ENCODE measurements at places on chromosomes 3 and 15.
A peak's percentile ranks its signal among the peaks of the same experiment; 100 is the strongest.

- DNase-seq: peak; percentile 47
Measured at GRCh38 chr3:71690341-71690841, 34.8 kb downstream of the EIF4E3 start.

- DNase-seq: no peak
Measured at GRCh38 chr3:149933858-149934257, 36.8 kb downstream of the PFN2 start.

DNA sequence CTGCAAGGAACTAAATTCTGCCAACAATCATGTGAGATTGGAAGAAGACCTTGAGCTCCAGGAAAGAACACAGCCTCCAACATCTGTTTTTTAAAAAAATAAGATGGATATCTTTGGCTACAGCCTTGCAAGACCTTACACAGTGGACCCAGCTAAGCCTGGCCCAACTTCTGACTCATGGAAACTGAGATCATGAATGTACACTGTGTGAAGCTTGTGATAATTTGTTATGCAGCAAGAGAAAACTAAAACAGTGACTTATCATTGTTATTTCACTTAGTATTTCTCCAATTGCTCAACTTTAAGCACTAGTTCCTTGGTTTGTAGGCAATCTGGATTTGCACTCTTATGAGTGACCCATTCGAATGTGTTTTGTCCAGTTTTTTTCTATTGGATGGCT is 29.3 kb downstream of the SHQ1 start:
- DNase-seq: no peak

- DNase-seq: no peak
Measured at GRCh38 chr3:8020047-8020841, 481.4 kb upstream of the LMCD1 start.

DNA sequence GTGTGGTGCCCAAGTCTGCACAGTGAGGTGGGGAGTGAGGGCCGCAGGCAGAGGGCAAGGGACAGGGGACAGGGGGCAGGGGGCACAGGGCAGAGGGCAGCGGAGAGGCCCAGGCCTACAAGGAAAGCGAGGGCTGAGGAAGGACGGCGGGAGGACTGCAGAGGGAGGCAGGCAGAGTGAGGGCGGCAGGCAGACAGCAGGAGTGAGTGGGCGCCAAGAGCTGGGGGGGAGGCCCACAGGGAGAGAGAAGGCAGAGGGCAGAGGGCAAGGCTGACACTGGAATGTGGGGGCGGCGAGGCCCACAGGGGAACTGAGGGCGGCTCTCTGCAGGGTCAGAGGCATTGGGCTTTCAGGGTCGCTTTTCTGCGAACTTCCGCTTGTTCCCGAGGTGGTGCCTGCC is 267.8 kb upstream of the NDN start:
- DNase-seq: no peak

- DNase-seq: no peak
Measured at GRCh38 chr15:71691458-71692417, 118.6 kb upstream of the NR2E3 start.

- DNase-seq: no peak
Measured at GRCh38 chr3:186299327-186299726, 62.7 kb downstream of the DGKG start.

DNA sequence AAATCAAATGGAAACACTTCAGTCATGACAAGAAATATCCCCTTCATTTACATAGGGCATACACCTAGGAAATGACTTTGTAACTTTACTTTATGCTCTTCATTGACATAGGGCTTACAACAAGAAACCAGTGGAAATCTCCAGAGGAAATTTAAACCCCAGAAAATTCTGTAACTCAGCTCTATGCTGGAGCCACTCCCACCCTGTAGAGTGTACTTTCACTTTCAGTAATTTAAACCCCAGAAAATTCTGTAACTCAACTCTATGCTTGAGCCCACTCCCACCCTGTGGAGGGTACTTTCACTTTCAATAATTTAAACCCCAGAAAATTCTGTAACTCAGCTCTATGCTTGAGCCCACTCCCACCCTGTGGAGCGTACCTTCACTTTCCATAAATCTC is 987.1 kb upstream of the CADM2 start:
- no peak for DNase-seq

- peak; percentile 35 for DNase-seq
Measured at GRCh38 chr3:52820736-52821135, 9.7 kb downstream of the ITIH4 start.

DNA sequence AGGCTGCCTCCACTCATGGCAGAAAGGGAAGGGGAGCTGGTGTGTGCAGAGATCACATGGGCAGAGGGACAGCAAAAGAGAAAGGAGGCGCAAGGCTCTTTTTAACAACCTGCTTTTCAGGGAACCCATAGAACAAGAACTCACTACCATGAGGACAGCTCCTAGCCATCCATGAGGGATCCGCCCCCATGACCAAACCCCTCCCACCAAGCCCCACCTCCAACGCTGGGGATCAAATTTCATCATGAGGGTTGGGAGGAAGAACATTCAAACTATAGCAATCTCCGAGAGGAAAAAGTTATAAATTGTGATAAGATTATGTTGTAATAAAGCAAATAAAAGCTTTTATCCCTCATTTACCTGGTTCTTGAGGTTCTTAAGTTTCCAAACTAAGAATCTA is 84.7 kb upstream of the LMCD1 start:
- no peak for DNase-seq

GRCh38 chr3:174331095-174331800 is 527.9 kb upstream of the NAALADL2 start:
- DNase-seq: no peak

- DNase-seq: no peak
Measured at GRCh38 chr3:23209747-23210487, 6.8 kb downstream of the UBE2E2 start.

DNA sequence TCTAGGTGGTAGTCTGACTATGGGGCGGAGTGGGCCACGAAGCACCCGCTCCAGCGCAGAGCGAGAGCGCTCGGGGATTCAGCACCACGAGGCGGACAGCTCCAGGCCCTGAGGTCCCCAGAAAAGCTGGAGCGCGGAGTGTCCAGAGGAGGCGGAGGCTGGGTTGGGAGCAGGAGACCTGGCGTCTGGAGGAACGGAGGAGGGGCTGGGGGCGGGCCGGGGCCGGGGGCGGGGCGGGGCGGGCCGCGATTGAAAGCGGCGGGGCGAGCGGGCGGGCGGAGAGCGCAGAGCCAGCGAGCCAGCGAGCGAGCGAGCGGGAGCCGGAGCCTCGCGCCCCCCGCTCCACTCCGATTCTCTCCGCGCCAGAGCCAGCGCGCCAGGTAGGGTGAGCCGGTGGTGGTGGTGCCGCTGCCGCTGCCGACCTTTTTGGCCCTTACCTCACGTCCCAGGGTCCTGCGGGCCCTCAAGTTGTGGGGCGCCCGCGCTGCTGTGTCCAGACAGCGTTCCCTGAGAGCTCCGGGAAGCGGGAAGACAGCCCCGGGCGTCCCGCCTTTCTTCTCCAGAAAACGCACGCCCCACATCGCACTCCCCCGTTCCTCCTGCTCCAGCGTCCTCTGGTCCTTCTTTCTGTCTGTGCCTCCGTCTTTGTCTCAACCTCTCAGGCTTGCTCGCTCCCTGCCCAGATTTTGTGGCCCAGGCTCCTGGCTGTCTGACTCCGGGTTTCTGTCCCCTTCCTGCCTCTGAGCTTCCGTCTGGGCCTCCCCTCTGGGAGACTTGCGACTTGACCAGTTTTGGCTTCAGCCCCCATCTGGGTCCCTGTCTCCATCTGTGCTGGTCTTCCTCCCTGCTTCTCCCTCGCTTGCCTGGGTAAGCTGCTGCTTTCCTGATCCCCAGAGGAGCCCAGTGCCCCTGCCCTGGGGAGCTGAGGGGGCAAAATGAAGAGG is at the start of gene GRM2:
GRM2 (plus strand) TSS at position 281 of the 944 bp plus-strand sequence. CDS start 1,916 bp downstream, outside the sequence.
- DNase-seq: peak; percentile 88

GRCh38 chr3:190122198-190122771 is 1.6 kb upstream of the P3H2 start:
- no peak for DNase-seq

DNA sequence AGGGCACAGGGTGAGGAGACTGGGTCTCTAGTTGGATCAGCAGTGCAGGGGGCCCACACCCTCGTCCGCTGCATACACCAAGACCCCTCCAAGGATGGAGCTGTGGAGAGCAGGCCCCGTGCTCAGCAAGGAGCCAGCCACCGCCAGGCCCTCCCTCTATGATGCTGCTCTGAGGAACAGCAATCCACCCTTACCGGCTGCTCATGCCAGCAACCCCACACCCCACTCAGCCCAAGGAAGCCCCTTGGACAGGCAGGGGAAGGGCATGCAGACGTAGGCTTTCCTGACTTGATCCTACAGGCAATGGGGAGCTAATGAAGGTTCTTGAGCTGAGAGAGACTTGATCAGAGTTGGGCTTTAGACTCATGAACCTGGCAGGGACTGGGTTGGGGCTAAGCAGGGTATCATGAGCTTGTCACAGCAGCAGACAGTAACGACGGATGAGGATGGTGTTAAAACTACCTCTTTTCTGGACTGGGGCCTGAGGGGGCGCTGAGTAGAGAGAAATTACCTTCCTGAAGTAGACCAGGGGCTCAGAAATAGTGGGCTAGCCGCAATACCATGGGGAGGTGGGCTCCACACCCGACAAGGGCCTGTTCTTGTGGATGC is 50.5 kb upstream of the FGD5 start:
- DNase-seq: no peak

DNA sequence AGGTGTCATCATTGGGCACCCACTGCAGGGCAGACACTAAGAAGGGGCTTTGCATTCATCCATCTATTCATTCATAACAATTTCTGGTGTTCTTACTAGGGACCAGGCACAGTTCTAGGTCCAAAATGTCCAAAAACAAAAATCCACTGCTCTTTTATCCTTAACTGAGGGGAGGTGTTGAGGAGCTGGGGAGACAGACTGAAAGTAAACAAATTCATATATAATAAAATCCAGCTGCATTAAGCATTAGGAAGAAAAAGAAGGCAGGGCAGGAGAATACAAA is 1.1 kb downstream of the EIF4E3 start:
- no peak for DNase-seq

DNA sequence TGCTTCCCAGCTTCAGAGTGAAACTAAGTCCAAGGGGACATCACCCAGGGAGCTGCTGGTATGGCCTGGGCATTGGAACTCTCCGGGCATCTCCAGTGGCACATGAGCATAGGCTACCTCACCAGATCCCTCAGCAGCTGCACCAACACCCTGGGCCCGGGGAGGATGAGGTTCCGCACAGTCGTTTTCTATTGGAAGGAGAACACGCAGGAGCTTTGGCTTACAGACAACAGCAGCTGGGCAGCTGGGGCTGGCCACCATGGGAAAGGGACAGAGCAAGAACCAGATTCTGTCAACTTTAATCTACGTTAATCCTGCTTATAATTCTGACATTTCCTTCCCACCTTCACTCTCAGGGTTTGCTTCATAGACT is 65.5 kb downstream of the MYO1E start:
- no peak for DNase-seq

DNA sequence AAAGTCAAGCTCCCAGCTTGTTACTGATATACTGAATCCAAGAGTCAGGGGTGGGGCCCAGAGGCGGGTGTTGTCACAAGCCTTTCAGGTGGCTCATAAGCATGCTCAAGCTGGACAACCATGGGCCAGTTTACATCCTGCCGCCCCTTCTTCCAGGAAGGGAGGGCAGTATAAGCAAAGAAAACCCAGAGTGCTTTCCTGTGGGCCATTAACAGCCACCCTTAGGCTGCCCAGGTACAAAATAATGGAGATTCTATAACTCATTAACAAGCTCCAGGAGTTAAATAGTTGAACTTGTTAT is 183.2 kb downstream of the NTRK3 start:
- no peak for DNase-seq

DNA sequence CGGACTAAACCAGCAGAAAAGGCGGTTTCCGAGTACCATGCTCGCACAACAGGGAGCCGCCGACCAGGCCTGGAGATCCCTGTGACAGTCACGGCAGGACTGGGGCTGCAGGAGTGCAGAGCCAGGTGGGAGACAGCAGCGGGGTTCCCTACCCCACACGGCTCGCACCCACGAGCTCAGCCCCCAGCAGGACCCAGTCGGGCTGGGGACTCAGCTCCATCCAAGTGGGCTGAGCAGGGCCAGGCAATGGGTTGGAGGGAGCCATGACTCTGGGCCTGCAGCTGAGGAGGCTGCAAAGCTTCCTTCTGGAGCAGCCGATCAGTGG is 15.8 kb downstream of the XXYLT1 start:
- DNase-seq: no peak

DNA sequence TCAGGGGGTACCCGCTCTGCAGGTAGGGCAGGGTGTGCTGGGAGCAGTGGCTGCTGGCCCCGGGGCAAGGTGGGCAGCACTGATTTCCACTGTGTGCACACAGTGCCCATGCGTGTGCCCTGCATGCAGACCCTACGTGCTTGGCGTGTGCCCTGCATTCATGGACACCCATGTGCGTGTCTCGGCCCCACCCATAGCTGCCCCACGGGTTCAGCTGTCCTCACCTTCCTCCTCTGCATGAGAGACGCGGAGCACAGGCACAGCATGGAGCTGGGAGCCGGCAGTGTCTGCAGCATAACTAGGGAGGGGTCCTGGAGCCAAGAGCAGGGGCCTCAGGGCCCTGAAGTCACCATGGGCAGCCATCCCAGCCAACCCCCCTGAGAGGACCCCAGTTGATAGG is 1.6 kb upstream of the UCN2 start:
- DNase-seq: no peak

DNA sequence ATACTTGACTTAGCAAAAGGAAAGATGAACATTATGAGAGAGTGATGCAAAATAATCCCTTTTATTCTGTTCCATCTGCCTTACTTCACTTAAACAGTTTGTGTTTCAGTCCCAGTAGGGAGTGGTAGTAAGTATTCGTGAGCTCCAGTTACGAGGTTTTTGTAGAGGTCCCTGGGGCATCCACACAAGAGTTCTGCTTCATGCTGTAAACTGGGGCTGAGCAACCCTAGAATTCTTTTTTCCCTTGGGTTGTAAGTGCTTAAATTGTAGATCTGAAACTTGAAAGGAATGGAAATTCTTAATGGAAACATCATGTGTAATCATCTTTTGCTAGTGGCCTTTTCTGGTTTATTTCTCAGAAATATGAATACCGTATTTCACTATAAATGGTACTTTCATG is 79.5 kb downstream of the SEMA6D start:
- no peak for DNase-seq

DNA sequence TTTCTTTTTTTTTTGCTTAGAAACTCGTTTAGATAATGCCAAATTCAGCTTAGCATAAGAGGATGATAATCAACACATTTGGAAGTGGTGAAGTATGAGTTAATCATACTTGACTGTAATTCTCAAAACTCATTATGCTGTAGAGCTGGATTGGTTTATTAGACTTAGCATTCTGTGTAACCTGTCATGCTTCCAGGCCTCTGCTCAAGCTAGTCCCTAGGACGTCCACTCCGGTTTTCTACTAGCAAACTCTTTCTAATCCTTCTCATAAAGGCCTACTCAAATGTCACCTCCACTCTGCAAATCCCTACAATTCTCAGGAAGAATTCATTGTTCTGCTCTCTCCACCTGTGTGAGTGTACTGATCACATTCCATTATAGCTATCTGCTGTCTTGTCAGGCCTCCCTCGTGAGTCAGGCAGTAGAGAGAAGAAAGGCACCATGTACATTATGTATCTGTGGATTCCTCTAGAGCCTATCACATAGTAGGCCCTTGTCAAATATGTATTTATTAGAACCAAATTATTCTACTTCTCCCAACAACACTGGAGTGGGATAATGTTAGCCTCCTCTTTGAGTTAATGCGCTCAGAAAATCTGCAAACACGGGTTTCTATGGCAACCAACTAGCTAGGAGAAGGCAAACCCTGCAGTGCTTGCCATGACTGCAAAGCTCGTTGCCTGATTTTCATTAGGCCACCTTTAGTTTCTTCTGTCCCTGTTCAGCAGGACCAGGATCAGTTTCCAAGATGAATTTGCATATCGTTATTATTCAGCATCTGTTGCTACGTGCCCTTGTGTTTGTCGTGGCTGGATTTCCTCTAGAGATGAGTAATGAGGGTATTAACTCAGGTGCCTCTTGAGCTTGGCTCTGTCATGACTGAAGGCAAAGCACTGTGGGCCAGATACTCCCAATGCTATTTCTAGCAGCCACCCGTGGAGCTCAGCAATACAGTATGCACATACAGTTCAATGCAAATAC is 30.7 kb downstream of the ATP13A5 start:
- peak; percentile 71 for DNase-seq
